ENCODE measurements at places on chromosomes 2 and 18.

- peak; percentile 28 for DNase-seq
These were observed 459.5 kb downstream of the DLGAP1 start for GRCh38 chr18:3995476-3996102.

DNA sequence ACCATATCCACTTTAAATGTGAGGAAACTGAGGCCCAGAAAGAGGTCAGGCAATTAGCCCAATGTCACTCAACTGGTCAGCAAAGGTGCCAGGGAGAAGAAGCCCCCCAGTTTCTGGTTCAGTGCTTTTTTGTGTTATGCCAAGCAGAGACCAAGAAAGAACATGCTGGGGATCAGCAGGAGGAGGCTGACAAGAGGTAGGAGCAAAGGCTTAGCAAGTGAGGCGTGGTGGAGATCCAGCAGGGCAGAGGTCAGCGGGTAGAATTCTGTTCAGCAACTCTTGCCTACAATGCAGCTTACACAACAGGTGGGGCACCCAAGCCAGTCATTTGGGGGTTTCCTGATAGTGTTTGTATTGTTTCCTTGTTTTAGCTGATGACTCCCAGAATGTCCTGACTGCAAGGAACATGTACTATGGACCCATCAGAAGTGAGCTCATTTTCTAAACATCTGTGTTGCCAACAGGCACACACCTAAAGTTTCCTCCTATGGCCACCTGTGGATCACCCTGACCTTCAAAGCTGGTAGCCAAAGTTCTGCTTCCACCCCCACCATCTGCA is 28.2 kb downstream of the LPIN2 start:
- no peak for DNase-seq

- DNase-seq = no peak
These were observed 314.8 kb downstream of the MBD2 start for GRCh38 chr18:53909668-53910067.

- no peak for DNase-seq
These were observed 177.6 kb downstream of the ZNF521 start for GRCh38 chr18:25174324-25174723.

DNA sequence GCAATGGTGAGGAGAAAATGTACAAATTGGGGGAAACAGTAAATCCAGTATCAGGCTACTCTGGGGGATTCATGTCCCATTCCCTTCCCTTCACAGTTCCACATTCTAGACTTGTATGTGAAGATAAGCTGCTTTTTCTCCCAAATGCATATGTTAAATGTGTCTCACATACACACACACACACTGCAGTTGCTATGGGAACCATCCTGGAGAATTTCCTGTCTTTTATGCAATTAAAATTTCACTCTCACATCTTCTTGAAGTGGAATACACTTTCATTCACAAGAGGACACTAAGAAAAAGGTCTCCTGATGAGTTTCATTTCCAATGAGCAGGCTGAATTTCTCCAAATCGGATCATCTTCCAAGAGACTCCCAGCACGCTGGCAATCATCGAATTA is 366.0 kb downstream of the LRATD1 start:
- DNase-seq = no peak

- no peak for DNase-seq
These were observed 45.7 kb downstream of the RRM2 start for GRCh38 chr2:10168221-10168620.

GRCh38 chr18:59721931-59722330 is 24.7 kb upstream of the CCBE1 start:
- DNase-seq = no peak

DNA sequence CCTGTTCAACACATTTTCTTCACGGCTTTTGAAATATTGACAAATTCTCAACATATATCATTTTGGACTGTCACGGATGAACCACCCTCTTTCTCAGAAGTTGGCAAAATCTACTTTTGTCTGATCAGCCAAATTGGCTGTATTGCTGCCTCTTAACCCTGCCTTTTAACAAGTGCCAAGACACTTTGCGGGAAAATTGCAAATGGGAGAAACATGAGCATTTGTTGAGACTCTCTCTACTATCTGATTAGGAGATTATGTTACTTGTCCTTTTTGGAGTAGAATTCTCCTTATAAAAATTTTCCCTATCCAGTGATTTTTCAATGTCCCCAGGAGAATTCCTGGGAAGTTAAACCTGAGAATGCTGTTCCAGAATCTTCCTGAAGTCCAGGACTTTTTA is 256.2 kb upstream of the ZSWIM2 start:
- DNase-seq = no peak

- DNase-seq = no peak
These were observed 447.0 kb upstream of the SMIM21 start for GRCh38 chr18:75874401-75875089.

- DNase-seq = no peak
These were observed 13.2 kb downstream of the REV1 start for GRCh38 chr2:99476629-99477028.

GRCh38 chr2:8544171-8544785 is 137.6 kb upstream of the ID2 start:
- DNase-seq = no peak
